Stimulated activated CD4-positive, alpha-beta T cell treated with anti-CD3 and anti-CD28 coated beads, Interleukin-4, amount 100 ng/mL, for 48 hours (primary cell): ENCODE measurements at places on chromosomes 5 and 9.

DNA sequence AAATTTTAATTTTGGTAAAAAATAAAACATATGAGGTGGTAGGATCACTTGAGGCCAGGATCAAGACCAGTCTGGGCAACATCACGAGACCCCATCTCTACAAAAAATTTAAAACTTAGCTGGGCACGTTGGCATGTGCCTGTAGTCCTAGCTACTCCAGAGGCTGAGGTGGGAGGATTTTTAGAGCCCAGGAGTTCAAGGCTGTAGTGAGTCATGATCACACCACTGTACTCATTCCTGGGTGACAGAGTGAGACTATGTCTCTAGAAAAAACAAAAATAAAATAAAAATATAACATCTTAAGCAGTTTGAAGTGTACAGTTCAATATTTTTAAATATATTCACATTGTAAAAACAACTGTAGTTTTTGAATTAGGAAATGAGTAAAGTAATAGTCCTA is 108.3 kb downstream of the SMIM15 start:
- DNase-seq = no peak

DNA sequence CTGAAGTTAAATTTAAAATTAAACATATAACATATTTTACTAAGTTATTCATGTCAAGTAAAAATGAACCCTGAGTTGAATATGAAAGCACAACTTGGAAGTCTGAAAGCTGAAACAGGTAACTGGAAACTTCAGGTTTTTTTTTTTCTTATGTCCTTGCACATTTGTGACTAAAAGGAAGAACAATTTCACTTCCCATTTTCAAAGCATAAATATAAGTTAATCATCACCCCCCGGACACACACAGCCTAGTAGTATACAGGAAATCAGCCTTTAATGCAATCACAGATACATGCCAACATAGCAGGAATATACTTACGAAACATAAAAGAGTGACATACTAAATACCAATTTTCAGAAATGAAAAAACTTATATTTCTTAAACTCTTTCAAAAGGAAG is 225.9 kb downstream of the RFX3 start:
- no peak for DNase-seq

DNA sequence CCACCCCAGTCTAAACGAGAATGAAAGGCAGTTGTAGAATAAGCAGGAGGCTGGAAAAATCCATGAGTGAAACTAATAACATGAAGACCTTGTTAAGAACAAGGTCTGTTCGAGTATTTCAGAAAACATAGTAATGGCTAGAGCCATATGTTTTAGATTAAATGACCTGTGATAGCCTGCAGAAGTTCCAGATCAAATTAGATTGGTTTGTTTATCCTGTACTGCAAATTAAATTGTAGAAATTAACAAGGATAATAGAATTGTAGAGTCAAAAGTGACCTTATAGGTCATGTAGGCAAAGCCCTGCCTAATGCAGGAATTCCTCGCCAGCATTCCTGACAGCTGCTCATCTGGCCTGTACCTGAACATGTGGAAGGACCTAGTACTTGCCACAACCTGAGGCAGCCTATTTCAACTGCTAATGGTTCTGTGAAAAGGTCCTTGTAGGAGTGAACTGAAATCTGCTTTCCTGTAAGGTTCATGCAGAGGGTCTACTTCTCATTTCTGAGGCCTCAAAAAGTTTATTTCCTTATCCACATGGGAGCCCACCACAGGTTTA is 17.2 kb downstream of the LIX1 start:
- DNase-seq = no peak

GRCh38 chr5:165477546-165477945 is 1972.1 kb downstream of the MAT2B start:
- DNase-seq = no peak

GRCh38 chr5:112025757-112026156 is 268.8 kb upstream of the NREP start:
- DNase-seq = no peak

GRCh38 chr9:21854594-21854993 is 52.2 kb downstream of the MTAP start:
- DNase-seq = no peak

DNA sequence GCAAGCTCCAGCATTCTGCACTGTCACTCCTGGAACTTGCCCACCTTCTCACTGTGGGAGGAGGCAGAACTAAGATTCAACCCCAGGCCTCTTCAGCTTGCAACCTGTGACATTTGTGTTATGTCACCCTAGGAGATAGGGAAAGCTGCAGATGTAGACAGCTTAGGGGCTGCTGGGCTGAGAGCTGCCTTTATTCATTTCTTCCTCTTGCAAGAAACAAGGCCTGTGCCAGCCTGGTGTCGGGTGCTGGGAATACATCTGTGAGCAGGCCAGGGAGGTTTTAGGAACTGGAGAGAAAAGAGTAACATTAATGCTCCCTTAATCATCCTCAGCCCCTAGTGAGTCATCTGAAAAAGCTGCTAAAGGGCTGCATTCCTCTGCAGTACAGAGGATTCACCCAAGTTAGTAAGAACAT is 101.8 kb downstream of the FGF18 start:
- no peak for DNase-seq

DNA sequence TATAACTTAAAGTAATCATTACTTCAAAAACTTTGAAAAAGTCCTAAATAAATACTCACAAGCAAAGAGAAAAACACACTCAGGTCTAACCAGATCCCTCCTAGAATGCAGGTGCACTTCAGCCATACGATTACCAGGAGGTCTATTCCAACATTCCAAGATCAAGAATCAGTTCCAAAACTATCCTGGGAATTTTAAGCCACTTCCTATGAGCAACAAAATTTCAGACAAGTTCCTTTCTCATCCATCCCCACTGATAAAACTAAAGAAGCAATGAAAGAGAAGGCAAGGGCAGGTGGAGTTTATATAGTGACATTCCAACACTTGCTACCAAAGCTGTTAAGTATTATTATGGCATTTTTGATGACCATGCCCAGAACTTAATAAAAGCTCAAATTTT is 29.6 kb downstream of the MLLT3 start:
- no peak for DNase-seq

DNA sequence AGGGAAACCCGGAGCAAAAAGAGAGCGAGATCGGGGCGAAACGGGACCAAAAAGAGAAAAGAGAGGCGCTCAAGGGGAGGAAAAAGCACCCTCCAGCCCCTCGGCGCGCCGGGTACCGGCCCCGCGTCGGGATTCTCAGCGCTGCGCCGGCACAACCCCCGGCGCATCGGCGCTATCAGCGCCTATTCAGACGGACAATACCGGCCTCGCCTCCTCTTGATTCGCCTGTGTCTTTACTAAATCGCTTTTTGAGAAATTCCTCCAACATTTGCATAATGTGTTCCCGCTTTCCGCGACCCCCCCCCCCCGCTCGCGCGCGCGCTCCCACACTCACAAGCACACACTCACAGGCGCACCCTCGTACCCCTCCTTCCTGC is 578 bp downstream of the LHX6 start:
- no peak for DNase-seq

DNA sequence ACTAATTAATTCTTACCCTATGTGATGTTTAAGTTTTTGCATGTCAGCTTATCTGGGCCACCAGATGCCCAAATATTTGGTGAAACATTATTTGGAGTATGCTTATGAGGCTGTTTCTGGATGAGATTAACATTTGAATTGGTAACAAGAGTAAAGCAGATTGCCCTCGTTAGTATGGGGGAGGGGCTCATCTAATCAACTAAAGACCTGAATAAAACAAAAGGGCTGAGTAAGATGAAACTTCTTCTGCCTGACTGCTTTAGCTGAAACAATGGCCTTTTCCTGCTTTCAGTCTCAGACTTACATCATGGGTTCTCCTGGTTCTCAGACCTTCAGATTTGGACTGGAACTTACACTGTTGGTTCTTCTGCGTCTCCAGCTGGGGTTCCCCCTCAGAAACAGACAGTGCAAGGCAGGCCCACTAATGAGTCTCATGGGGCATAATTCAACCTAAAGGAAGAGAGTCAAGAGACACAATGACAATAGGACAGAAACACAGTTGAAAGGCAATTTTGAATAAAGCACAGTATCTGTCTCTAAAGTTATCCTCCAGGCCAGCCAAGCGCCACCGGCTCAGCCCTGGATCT is 288.4 kb downstream of the CAAP1 start:
- DNase-seq = no peak

DNA sequence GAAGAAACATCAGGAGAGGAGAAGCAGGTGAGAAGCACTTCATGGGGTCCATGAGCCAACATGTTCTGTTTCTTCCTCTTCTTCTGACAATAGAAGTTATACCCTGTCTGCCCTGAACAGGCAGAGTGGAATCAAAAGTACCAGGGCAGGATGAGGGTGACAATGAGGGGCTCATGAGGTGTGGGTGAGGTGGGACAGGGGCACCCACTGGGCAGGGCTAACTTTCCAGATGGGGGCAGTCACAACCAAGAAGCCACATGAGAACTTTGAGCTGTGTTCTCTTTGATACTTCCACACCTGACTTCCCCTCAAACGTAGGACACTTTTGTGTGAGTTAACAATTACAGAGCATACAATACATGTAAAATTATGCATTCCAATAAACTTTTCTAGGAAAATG is 92.7 kb downstream of the LHFPL2 start:
- DNase-seq = no peak

DNA sequence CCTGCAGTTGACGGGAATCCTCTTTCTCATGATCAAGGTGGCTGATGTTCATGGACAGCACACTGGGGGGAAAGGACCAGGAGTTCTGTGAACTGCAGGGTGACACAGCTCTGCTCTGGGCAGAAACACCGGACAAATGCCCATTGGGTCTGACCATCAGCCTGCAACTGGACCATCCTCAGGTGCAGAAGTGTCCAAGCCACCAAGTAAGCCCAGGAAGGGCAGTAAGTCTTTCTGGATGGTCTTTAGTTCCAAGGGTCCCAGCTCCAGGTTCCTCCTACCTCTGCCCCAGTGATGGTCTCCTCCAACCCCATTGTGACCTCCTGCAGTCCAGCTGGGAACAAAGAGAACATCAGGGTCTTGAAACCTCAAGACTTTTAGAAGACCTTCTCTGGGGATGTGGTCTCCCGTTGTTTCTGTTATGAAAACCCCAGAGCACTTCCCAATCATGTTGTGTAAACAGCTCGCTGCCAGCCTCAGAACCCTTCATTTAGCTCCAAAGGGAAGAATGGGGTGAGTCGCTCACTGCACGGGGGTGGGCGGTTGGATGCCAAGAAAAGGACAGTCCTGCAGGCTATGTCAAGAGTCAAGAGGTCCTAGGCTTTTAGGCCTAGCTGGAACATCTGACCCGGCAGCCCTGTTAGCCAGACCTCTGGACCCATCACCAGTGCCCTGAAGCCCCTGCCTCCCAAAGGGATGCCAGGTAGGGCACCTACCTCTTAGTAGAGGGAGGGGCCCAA is 41.8 kb upstream of the TCF7 start:
- DNase-seq = no peak

DNA sequence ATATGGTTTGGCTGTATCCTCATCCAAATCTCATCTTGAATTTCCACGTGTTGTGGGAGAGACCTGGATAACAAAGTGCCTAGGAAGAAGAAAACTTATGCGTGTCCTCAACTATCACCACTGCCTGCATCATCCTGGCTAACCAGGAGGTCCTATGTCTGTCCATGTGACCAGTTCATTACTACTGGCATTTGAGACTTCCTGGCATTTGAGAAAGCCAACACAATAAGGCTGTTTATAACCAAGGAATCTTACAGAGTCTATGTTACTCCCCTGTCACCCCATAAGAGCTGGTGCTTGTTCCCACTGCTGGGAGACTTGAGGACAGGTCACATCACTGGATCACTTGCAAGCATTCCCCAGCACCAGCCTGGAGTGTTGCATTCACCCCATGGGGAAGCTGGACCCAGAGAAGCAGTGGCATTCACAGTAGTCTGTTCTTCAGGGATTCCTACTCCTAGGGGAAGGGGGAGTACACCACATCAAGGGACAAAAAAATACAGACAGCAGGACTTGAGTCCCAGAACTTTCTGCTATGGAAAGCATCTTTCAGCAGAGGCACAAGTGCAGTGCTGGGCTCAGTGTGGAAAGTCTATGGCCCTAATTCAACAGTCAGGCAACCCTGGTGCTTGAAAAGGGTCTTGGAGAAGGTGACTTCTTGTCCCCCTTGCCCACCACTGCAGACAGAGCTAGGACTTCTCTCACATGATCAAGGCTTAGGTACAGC is 717.1 kb downstream of the SEMA5A start:
- no peak for DNase-seq

GRCh38 chr5:6804766-6805501 is 91.7 kb downstream of the TENT4A start:
- DNase-seq = no peak

- no peak for DNase-seq
These were observed 129.0 kb upstream of the HMHB1 start for GRCh38 chr5:143682929-143683386.

GRCh38 chr9:87195306-87195705 is 248.0 kb upstream of the GAS1 start:
- DNase-seq = no peak

DNA sequence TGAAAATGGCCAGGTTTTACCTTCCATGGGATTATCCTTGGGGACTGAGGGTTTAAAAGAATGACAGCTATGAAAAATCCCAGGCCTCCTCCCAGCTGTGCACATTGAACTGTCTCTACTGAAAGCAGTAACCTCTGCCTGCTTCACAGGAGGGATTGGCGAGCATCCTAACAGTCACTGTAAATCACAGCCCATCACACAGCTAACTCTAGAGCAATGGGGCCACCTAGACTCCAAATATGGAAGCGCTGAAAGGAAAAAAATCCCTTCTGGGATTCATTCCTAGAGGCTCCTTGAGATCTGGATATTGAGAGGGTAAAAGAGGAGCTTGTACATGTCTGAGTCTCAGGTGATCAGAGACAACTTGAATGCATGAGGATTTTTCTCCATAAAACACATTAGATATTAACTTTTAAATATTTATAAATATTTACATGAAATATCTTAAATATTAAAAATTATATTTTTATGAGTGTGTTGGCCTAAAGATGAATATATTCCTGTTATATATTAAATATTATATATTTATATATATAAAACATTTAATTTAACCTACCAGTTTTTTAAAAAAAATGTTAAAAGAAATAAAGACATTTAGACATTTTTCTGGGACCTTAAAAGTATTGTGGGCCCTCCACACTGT is 133.8 kb upstream of the SLC24A2 start:
- DNase-seq = no peak

DNA sequence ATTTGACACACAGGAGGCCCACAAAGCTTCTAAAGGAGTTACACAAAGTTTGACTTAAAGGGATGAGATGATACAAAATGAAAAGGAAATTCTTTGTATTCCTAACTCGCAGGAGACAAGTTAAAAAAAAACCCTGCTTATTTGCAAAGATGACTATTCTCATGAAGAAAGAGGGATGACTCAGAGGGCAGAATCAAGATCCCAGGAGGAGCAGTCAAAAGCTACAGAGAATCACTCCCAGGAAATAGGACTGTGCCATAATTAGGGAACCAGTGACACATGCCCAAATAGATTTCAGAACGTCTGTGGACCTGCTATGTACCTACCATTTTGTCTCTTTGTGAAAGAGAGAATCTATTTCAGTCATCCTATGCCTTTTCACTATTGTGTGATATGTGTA is 103.5 kb upstream of the ARRDC3 start:
- no peak for DNase-seq

- no peak for DNase-seq
These were observed 50.9 kb downstream of the BRINP1 start for GRCh38 chr9:119318371-119318770.
